ENCODE measurements at places on chromosomes 6 and 20.

GRCh38 chr6:89669002-89669401 is 30.5 kb upstream of the LYRM2 start:
- DNase-seq: no peak

DNA sequence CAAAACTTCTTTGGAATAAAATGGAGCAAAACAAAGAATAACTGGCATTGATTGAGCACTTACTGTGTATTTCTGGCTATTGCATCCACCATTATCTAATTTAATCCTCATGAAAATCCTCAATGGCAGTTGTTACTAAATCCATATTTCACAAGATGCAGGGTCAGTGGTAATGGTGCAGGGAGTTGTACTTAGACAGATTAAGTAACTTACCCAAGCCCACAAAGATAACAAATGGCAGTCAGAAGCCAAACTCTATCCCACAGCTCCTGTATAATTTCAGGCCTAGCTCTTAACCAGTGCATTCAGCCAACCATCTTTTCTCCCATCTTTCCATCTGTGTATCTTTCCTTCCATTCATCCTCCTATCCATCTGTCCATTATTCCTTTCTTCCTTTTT is 29.3 kb upstream of the SSTR4 start:
- DNase-seq: no peak

- no peak for DNase-seq
These were observed 57.9 kb downstream of the HIVEP1 start for GRCh38 chr6:12069891-12070529.

GRCh38 chr6:35354361-35355135 is 12.2 kb downstream of the PPARD start:
- no peak for DNase-seq

DNA sequence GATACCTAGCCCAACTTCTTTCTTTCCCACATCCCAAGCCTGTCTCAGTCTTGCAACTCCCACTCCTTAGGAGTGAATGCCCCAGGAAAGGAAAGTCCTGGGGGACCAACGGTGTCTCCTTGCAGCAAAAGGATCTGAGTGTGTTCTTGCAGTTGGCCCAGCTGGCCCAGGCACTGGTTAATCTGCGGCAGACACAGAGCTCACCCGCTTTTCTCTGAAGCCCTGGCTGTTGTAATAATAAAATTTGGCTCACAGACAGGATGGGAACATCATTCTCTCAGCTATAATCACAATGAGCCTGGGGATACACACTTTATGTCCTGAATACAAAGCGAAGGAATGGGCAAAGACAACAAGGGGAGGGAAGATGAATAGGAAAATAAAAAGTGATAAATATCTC is 287.0 kb upstream of the PRND start:
- DNase-seq: no peak

- no peak for DNase-seq
These were observed 16.8 kb upstream of the ADGB start for GRCh38 chr6:146581968-146582367.

DNA sequence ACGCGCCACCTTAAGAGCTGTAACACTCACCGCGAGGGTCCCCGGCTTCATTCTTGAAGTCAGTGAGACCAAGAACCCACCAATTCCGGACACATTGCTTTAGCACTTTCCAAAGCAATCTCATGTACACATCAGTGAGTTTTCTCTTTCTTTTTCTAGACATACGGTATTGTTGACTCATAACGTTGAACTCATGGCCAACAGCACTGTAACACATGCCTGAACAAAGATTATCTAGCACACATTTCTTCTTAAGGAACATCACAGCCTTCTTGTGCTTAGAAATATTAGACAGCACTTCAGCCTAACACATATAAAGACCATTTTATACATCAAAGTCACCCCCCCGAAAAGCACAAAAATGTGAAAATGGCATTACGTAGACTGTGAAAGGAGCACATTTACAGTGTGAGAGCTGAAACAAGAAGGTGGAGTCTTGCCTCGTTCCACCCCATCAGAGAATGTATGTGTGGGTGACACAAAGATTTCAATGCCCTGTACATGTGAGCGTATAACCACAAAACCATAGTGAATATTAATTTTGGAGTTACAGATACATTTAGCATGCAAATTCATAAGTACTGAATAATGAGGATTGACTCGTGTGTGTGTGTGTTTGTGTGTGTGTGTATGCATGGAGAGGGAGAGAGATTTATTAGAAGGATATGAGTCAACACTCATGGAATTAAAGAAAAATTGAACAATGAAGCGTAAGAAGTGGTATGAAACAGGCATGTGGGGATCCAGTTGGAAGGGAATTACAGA is 134.1 kb downstream of the FAM83B start:
- DNase-seq: peak; percentile 11

Data from A172 (cell line).